ENCODE measurements at places on chromosomes 7 and 10.

DNA sequence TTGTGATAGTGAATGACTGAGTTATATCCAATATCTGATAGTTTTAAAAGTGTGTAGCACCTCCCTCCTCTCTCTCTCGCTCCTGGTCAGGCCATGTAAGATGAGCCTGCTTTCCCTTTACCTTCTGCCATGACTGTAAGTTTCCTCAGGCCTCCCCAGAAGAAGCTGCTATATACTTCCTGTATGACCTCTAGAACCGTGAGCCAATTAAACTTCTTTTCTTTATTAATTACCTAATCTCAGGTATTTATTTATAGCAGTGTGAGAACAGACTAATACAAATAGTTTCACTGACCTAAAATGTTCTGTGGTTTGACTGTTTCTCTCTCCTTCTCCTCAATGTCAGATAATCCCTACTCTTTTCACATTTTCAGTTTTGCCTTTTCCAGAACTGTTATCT is 321.3 kb upstream of the MBL2 start:
- DNase-seq, result no peak

- no peak for DNase-seq
Measured at GRCh38 chr7:44922351-44922694, 37.0 kb upstream of the PURB start.

DNA sequence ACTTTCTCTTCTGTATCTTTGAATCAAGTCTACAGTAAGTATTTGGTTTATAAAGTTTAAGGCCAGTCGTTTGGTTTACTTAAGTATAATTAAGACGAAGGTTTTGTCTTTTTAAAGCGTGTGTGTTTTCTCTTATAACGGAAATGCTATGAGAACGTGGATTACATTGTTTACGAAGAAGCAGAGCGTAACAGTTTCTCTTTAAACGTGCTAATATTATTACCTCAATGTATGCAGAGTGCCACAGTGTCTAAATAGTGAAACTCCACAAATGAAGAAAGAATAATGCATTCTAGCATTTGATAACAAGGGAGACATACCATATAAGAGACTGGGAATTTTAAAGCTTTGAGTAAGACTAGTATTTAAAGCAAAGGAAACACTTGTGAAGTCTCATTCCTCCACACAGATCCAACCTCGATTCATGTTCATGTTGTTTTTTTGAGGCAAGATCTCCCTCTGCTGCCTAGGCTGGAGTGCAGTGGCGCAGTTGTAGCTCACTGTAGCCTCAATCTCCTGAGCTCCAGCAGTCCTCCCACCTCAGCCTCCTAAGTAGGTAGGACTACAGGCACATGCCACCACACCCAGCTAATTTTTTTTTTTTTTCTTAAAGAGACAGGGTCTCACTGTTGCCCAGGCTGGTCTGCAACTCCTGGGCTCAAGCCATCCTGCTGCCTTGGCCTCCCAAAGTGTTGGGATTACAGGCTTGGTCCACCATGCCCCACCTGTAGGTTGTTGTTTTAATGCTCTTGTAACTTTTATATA is 75.1 kb downstream of the ANKRD61 start:
- DNase-seq, result no peak

DNA sequence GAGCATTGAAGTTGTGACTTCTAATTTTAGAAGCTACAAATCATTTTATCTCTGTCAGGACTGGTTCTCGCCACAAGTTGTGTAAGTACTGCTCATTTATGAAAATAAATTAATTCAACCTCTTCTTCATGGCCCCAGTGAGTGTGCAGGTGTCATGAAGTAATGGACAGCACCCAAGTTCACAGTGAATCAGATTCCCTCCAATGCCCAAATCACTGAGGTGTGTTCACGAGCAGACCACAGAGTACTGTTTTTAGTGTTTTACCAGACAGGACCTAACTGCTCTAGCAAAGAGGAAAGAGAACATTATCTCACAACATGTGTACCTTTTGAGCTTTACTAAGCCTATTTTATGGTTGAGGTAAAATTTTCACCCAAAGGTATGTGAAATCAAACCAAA is 980.0 kb downstream of the CNTNAP2 start:
- DNase-seq, result no peak

- DNase-seq, result no peak
Measured at GRCh38 chr10:67211680-67212079, 285.8 kb downstream of the LRRTM3 start.

- DNase-seq, result no peak
Measured at GRCh38 chr10:76883596-76883995, 754.0 kb downstream of the KCNMA1 start.

- DNase-seq, result no peak
Measured at GRCh38 chr7:101941481-101942383, 124.3 kb downstream of the CUX1 start.

GRCh38 chr10:132637477-132638129 is 100.0 kb downstream of the INPP5A start:
- DNase-seq, result no peak

GRCh38 chr7:130008941-130009847 is 42.0 kb downstream of the ZC3HC1 start:
- no peak for DNase-seq

DNA sequence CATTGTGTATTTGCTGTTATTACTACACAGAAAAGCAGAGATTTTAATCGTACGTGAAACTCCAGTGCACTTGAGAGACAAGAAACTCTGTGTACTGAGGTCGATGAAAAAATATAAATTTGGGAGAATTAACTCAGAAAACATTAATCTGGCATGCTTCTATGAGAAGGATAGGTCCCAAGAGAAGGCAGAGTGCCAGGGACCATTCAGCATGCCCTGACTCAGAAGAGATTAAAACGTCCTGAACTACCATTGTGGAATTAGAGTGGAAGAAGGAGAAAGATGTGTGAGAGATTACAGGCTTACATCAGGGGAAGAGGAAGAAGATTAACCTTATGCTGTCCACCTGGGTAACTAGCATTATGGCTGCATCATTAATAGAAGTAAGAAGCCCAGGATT is 72.4 kb downstream of the REEP3 start:
- no peak for DNase-seq

GRCh38 chr10:79088176-79088575 is 19.4 kb downstream of the ZMIZ1 start:
- no peak for DNase-seq

DNA sequence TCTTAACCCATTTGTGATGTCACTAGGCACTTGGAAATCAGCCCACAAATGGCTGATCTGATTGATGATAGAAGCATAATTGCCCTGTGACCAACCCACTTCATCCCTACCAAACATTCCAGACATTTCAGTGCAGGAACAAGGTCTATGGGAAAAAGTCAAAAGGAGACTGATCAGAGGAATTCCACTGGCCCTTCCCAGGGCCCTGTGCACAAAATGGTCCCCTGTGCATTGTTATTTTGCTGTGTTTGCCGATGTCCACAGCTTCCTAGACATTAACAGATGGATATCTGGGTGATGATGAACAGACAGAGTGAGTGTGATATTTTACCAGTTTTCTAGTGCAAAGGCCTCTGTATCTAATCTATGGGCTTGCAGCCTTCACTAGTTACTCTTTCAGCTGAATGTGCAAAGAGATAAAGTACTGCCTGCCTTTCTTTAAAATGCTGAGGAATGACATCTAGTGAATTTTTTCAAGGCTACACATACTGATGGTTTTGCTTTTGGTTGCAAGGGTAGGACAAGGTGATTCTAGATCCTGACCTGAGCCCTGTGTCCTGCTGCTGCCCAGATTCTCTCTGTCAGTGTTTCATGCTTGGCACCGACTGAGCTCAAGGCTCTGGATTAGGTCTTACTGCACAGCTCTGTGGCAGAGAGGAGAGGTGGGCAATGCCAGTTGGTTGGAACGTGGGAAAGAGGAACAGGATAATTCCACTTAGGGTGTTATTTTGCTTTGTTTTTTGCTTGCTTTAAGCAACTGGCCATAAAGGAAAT is 55.4 kb downstream of the CALD1 start:
- DNase-seq, result no peak

- DNase-seq, result no peak
Measured at GRCh38 chr7:45703911-45704682, 129.9 kb downstream of the ADCY1 start.

- no peak for DNase-seq
Measured at GRCh38 chr7:151181011-151181431, 6.0 kb downstream of the ASB10 start.

- DNase-seq, result no peak
Measured at GRCh38 chr7:132183781-132184380, 392.4 kb downstream of the PLXNA4 start.

GRCh38 chr10:79344502-79345195 is 2.6 kb upstream of the PPIF start:
- DNase-seq, result no peak

DNA sequence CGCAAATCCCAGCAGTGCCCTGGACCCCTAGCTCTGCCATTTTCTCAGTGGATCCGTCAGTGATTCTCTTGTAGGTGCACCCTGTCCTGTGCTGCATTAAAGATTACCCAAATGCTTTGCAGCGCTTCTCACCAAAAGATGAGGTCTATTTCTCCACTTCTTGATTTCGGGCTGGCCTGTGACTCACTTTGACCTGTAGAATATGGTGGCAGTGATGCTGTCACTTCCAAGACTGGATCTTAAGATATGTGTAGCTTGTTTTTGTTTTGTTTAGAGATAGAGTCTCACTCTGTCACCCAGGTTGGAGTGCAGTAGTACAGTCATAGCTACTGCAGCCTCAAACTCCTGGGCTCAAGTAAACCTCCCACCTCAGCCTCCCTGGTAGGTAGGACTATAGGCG is 37.0 kb upstream of the ZMIZ1 start:
- DNase-seq, result no peak

DNA sequence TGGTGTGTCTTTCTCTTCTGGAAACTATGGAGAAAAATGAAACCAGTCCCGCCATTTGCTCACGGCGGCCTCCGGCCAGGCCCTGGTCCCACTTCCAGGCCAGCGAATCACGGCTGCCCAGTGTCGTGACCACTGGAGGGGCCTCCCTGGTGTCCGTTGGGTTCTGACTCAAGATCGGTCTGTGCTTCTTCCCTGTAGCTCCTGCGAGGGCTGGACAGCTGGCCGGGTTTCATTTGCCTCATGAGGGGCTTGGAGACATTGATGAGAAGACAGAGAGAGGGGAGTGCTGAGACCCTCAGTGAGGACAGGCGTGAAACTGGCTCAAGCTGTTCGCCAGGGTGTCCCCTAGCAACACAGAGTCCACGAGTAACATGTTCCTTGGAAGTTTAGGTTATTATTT is 108.6 kb downstream of the ADARB2 start:
- no peak for DNase-seq

GRCh38 chr7:51289623-51290303 is 26.8 kb downstream of the COBL start:
- DNase-seq, result no peak

DNA sequence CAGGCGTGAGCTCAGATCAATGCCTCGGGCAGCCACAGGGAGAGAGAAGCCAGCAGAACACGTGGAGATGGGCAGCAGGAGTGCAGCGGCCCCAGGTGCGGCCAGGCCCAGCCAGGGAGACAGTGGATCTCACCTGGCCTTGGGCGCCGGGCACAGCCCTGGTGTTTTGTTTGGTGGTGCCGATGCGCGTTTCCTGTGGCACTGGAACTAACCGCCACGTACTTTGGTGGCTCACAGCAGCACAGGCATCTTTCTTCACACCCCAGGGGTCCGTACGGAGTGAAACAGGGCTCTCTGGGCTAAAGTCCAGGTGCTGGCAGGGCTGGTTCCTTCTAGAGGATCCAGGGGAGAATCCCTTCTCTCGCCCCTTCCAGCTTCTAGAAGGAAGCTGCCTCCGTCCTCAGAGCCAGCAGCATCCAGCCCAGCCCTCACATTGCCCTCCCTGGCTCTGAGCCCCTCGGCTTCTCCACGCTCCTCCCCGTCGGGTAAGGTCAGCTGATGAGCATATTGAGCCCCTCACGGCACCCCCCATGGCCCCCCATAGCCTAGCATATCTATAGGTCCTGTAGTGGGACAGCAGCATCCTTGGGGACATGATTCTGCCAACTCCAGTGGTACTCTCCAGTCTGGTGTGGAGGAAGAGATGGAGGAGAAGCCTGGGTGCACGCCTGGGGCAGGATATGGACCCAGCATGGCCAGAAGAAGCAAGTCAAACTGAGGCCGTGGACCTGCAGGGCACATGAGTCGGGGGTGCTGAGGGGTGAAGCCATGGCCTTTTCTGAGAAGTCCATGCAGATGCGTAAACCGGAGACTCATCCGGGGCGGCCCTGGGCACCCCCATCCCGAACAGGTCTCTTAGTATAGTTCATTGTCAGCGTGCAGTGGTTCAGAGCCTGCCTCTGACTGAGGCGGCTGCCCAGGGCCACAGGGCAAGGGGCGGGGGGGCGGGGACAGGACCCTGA is 43.4 kb upstream of the PPP2R2D start:
- DNase-seq, result no peak

- no peak for DNase-seq
Measured at GRCh38 chr10:87763086-87763861, 54.8 kb downstream of the ATAD1 start.

DNA sequence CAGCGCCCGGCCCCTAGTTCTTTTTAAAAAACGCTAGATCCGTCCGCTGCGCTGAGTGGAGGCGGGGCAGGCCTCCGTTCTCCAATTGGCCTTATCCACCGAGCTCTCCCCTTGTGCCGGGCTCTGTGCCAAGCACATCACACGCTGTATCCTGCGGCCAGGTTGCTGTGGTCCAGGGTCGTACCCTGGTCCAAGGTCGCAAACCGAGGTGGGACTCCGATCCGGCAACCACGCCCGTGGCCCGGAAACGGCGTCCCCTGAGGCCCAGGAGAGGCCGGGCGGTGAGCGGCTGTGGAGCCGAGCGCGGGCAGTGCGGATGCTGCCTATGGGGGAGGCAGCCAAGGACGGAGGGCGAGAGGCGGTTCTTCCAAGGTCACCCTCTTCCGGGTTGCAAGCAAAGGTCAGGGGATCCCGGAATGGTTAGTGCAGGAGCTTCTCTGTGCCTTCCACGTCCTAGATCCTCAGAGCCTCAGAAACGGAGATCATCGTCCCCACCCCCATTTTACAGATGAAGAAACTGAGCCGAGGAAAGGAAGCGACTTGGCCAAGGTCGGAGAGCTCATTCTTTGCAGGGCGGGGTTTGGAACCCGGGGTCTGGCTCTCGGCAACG is 72.4 kb upstream of the LRRC4 start:
- DNase-seq, result no peak

- DNase-seq, result no peak
Measured at GRCh38 chr10:98795467-98795866, 348.7 kb upstream of the HPS1 start.
